Stimulated activated CD4-positive, alpha-beta T cell treated with anti-CD3 and anti-CD28 coated beads, Interleukin-2, amount 100 ng/mL, for 24 hours (primary cell): ENCODE measurements at places on chromosomes 3 and 15.

DNA sequence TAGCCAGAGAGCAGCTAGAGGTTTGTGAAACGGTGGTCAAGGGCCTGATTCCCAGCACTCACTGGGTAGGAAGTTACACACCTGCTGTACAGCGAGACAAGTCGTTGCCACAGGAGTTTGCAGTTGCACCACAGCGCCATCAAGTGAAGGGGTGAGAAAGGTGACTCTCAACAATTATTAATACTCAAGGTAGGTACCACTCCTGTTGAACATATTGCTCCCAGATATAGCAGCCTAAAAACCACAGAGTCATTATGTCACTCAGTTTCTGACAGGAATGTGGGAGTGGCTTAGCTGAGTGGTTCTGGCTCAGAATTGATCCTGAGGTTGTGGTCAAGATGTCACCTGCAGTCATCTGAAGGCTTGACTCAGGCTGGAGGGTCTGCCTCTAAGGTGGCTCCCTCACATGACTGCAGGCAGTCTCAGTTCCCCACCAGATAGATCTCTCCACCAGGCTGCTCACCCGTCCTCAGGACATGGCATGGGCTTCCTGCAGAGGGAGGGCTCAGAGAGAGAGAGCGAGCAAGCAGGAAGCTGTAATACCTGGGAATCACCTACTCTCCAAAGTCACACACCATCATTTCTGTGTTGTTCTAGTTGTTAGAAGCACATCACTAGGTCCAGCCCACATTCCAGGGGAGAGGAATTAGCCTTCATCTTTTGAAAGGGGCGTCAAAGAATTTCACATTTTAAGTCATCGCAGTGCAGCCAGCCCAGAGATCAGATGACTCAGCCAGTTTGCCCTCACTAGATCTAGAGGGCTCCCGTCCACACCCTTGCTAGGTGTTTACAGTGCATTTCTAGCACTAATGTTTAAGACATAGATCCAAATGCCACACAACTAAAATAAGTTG, 17.0 kb upstream of the ANO10 start:
- DNase-seq, result peak; percentile 38

- DNase-seq, result no peak
These were observed 445.9 kb downstream of the MCTP2 start for GRCh38 chr15:94677202-94677790.

DNA sequence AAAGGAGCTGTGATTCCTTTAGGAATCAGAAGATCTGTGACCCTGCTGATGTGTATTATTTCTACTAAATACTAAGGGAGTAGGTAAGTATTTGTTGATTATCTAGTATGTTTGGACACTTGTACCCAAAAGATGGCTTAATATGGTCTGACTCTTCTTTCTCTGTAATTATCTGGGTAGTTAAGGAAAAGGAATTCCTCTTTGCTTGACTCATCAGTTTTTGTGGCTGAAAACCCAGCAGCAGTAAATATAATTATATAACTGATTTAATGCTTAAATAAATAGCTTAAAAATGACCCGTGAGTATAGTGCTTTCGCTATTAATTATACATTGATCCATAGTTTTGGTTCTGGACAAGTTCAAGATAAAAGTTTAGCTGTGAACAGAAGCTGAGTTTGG, 155.8 kb downstream of the LRTM1 start:
- DNase-seq, result no peak

DNA sequence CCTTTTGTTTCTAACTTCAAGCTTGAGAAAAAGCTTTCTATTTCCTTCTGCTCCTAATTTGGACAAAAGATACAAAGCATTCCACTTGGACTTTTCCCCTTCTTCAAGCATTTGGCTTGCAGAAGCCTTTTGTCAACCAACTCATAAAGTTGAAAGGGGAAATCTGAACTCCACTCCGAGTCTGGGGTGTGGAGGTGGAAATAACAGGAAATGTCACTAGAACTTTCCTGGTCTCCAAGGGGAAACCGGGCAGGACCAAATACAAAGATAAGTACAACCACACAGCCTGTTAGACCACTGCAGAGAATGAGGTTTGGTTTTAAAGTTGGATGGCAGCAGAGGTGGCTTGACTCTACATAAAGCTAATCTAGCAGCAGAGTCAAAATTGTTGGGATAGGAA, 4.2 kb upstream of the C3orf80 start:
- DNase-seq, result no peak

DNA sequence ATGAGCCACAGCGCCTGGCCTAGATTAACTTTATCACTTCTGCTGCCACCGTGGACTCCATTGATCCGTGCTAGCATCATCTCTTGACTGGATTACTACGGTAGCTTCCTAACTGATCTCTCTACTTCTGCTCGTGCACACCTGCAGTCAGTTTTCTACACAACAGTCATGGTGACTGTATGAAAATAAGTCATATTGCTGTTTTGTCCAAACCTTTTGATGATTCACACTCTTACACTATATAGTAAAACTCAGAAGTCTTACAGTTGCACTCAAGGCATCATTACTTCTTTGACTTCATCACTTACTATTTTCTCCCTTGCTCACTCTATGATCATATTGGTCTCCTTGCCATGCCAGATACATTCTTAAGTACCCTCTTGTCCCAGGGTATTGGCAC, 10.1 kb downstream of the PDCD6IP start:
- no peak for DNase-seq

DNA sequence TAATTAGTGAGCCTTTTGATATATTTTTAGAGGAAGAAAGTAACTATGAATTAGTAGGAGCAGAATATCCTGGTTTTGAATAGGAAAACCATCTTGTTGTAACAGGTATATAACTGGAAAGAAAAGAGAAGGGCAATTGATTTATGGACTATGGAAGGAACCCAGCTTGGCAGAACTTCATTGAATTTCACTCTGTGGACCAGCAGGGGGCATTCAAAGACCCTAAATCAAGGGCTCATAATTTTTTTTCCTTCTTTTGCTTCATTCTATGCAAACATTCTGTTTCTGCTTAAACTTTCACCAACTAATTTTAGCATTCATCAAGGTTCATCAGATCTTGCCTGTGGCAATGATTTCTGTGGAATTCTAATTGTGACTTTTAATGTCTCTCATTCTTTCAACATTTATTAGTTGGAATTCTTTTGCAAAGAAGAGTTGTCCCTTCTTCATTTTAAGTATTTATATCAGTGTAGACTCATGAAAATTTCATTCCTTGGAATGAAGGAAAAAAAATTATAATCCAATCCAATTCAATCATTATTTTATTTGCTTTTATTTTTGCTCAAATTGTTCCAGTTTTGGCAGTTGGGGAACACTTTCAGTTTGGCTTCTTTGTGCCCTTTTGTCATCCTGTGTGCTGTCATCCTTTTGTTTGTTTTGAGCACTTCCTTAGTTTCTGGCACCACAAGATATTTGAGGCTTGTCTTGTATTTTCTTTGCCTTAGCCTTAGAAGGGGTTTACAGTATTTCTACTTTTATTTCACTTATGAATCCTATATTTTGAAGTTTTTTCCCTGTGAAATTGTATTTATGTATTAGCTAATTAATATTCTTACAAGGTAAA, 30.4 kb downstream of the NXPE3 start:
- DNase-seq, result peak; percentile 45

DNA sequence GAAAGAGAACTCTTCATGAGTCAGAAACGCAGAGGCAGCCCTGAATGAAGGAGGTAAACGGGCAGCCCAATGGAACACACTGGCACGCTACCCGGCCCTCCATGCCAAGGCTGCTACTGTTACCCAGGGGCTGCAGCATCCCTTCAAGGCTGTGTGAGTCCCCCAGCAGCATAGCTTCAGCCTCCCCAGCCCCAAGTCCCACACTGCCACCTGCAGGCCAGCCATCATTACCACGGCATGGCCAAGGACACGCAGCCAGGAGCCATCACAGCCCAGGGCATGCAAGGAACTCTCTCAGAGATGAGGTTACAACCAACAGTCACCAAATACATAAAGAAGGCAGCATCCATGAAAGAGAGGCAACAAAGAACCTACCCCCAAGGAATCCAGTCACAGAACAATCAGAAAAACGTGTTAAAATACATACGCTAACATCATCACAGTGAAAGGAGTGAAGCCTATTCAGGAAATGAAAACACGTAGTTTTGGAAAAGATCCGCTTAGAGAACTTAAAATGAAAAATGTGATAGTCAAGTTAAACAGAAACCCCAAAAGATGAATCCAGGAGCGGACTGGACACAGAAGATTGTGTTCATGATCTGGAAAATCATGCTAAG, 22.4 kb downstream of the PLA2G4F start:
- DNase-seq, result peak; percentile 74

DNA sequence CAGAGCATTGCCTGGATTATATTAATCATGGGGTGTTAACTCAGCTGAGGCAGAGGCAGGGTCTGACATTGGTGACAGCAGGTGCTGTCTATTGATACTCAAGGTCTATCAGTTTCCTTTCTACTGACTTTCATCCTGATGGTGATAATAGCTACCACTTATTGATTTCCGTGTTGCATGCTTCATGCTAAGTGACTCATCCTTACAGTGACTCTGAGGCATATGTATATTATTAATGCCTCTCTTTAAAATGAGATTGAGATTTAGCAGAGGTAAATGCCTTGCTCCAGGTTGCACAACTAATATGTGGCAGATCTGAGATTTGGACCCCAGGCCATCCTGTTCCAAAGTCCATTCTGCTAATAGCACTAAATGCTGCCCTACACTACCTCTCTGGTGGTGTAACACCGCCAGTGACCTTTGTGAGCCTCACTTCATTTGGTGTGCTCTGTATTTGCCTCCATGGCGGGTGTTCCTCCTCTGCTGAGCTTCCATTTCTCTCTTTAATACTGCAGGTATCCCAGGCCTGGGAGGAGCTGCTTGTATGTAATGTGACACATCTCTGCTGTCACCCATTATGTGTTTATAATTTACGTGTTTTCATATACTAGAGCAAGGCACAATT, 50.4 kb downstream of the GPR171 start:
- no peak for DNase-seq

DNA sequence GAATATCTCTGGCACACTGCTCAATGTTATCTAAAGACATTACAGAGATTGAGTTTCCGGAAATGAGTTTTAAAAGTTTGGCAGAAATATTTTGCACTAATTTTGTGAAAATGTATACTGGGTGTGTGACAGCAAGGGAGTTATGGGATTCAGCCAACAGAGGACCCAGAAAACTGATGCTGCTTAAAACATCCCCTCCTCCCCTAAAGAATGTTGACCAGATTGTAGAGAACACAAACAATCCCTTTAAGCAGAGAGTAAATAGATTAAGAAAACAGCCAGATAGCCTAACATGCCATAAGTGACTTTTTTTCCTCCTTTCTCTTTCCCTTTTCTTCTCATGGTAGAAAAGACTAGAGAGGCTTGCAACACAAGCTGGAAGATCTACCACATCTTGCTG, 928.0 kb upstream of the ALCAM start:
- no peak for DNase-seq

GRCh38 chr15:51579012-51579411, 43.6 kb downstream of the DMXL2 start:
- no peak for DNase-seq

- no peak for DNase-seq
These were observed 239.1 kb downstream of the ISL2 start for GRCh38 chr15:76575679-76576078.

DNA sequence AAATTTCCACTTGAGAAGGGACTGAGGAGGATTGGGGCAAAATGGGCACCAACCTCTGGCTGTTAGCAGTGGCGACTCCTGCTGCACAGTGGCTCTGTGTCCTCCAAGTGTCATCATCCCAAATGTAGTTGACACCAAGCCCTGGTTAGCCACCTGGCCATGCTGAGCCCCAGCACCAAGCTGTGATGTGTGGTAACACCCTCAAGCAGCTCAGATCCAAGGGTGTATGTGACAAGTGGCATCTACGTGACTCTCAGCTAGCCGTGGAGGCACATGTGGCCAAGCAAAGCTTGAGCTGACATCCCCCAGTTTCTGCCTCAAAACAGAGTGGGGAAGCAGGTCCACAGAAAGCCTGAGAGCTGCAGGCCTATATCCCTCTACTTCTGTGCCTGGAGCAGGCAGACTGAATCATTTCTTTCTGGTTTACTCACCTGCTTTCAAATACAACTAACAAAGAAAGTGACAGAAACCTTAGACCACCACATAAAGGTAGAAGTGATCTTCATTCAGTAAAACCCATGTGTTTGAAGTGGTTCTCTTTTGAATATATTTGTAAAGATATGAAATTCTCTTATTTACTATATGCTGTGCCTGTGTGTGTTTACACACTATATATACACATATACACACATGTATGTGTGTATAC, 40.0 kb downstream of the FOXP1 start:
- no peak for DNase-seq

- no peak for DNase-seq
These were observed 40.6 kb upstream of the DHX36 start for GRCh38 chr3:154364849-154365248.

GRCh38 chr3:126937533-126937932, 45.4 kb upstream of the PLXNA1 start:
- no peak for DNase-seq

DNA sequence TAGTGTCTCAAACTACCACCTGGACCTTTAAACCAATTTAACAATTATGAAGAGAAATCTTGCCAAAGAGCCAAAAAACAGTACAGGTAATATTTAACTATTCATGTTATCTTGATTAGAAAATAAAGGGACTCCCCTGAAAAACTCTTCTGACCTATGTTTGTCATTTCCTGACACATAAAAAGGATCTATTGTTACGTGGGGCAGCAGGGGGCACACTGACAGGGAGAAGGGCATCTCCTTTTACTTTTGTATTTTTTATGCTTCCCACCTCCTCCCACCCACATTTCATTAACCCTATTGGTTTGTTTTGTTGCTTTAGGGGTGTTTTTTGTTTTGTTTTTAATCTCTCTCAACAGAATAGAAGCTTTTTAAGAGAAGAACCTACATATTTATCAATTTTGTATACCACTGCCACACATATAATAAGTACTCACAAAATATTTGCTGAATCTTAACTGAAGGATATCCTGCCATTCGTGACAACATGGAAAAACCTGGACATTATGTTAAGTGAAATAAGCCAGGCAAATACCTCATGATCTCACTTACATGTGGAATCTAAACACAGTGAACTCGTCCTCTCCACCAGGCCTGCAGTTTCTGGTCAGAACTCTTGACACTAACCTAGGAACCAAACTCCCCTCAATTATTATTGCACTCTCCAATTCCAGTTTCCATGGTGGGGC, 17.7 kb downstream of the STAG1 start:
- no peak for DNase-seq

DNA sequence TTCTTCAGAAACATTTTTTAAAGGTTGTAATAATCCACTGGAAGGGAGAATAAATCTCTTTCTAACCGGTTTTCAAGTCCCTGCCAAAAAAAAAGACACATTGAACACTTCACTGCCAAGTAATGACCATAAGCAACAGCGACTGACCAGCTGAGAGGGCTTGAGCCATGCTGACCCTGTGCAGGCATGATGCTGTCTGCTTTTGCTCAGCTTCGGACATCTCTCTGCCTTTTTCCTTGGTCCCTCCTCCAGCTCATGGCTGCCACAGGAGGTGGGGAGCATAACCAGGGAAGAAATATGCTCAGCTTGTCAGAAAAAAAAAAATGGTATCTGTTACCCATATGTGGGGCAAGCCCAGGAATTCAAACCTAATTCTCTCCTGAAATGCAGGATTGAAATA, 1.5 kb downstream of the IGSF10 start:
- DNase-seq, result no peak
